ENCODE measurements at places on chromosomes 6 and 20.

- no peak for DNase-seq
Measured at GRCh38 chr20:46894971-46895905, 595 bp downstream of the EYA2 start.

GRCh38 chr6:132298344-132298949, 102.8 kb downstream of the MOXD1 start:
- DNase-seq, result no peak

- no peak for DNase-seq
Measured at GRCh38 chr6:5403076-5403475, 141.8 kb downstream of the FARS2 start.

GRCh38 chr6:44258921-44259320, 1.6 kb upstream of the SLC35B2 start:
- no peak for DNase-seq

DNA sequence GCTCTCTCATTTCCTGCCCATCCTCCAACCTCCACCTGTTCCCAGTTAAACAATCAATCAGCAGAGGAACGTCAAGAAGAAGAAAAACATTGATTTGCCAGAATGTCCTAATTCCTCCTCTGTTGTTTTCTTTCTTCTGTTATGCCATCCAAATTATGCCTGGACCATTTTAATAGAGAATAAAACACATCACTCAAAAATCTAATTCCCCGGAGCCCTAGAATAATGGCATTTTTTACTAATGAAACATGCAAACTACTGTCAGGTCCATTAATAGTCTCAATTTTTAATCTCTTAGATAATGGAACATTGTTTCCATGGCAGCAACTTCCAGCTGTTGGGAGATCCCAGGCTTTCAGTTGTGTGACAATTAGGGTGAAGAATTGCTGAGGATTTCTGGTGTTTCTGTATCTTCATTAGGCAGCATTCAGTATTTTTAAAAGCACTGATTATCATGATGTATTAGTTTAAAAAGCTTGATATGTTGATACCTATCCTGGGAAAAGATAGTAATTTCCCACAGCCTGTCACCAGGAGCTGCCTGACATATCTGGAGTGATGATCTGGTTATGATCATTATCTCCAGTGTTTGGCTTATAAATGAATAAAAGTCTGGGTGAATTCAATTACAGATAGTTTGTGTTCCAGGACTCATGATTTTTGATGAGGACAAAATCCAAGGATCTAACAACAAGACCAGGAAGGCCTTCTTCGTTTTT, 209.8 kb downstream of the TPBG start:
- DNase-seq, result no peak

DNA sequence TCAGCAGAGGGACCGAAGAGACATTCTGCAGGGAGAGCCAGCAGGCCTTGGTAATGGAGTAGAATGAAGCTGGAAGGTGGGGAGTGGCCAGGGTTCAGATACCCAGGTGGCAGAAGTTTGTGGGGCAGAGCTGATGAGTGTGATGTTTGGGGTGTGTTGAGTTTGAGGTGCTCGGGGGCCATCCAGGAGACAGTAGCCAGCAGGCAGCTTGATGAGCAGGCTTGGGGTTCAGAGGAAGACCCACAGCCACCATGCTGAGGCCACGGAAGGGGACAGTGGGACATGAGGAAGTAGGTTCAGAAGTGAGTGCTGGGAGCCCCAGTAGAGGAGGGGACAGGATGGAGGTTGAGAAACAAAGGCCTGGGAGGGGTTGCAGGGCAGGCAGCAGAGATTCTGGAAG, 11.1 kb upstream of the FOXS1 start:
- DNase-seq, result no peak

DNA sequence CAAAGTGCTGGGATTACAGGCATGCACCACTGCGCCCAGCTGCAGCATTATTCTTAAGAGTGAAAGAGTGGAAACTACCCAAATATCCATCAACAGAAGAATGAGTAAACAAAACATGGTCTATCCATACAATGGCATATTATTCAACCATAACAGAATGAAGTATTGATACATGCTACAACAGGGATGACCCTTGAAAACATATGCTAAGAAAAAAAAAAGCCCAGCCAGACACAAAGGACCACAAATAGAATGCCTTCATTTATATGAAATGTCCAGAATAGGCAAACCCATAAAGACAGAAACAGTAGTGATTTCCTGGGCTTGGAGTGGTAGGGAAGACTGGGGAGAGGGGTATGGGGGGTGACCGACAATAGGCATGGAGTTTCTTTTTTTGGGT, 7.1 kb downstream of the TUBB2B start:
- DNase-seq, result no peak

DNA sequence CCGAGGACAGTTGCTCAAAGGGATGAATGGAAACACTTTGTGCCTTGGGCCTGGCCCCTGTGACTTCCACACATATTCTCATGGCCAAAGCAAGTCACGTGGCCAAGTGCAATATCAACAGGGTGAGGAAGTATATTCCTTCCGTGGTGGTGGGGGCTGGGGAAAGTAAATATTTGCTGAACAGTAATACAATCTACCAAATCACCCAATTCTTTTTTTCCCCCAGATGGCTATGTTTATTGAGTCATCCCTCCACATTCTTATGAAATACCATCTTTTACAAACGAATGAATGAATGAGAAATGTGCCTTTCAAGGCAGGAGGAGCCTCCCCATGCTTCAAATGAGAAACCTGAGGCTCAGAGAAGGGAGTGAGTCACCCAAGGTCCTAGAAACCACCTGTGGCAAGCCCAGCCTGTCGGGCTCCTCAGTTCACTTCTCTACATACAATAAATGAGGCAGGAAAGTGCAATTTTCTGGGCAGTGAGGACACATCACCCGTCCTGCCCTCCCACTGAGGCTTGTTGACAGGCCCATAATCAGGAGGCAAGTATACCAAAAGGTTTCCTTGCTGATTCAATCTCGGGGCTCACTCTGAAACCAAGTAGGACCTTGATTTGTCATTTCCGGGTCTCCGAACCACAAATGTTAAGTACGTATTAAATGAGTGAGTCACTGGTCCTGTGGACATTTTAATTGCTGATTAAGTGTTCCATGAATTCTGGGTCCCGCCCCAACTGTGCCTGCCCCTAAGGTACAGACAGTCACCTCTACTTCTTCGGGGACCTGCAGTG, 25.3 kb upstream of the TOP1 start:
- peak; percentile 58 for DNase-seq

Measured in T-cell (primary cell).